ENCODE measurements at places on chromosomes 5 and 9.

GRCh38 chr5:17076272-17076671, 140.2 kb upstream of the MYO10 start:
- no peak for DNase-seq

- no peak for DNase-seq
Measured at GRCh38 chr5:76224898-76225297, 141.7 kb downstream of the SV2C start.

GRCh38 chr5:125581311-125581710, 834.9 kb upstream of the ZNF608 start:
- DNase-seq: no peak

DNA sequence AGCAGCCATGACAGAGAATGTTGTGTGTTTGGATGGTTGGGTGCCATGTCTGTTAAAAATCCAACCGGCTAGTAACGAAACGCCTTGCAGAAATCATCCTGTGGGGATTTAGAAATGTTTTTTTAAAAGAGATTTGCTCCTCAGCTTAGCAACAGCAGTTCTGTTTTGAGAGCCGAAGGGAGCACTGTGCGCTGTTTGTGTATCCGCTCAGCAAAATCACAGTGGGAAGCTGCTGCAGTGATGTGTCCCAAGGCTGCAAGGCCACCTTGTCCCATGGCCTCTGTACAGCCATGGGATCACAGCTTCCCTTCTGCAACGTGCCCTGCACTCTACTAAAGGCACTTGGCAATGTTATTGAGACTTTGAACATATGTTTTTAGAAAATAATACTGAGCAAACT, 40.9 kb downstream of the TRIO start:
- DNase-seq: no peak

GRCh38 chr5:167898361-167899042, 392.9 kb upstream of the WWC1 start:
- DNase-seq: no peak

DNA sequence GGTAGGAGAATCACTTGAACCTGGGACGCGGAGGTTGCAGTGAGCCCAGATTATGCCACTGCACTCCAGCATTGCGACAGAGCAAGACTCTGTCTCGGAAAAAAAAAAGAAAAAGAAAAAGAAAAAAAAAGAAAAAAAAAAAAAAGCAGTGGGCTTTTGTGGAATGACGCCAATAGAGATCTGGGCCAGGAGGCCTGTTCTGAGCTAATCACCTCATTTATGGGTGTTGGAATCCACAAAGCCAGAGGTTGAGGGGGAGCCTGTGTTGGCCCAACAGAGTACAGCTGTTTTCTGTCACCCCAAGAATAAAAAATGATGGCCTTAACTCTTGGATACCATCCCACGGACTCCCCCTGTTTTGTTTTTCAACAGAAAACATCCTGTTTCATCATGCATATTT, 18.5 kb downstream of the OSTF1 start:
- no peak for DNase-seq

DNA sequence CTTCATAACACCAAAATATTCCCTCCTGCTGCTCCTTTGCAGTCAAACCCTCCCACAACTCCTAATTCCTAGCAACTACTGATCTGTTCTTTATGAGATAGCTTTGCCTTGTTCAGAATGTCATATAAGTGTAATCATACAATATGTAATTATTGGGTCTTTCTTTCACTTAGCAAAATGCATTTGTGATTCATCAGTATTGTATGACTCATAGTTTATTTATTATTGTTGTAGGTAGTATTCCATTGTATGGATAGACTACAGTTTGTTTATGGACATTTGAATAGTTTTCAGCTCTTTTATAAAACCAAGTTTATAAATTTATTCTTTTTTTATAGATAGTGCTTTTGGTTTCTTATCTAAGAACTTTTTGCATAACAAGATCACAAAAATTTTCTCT, 468.2 kb upstream of the KIF2A start:
- no peak for DNase-seq

DNA sequence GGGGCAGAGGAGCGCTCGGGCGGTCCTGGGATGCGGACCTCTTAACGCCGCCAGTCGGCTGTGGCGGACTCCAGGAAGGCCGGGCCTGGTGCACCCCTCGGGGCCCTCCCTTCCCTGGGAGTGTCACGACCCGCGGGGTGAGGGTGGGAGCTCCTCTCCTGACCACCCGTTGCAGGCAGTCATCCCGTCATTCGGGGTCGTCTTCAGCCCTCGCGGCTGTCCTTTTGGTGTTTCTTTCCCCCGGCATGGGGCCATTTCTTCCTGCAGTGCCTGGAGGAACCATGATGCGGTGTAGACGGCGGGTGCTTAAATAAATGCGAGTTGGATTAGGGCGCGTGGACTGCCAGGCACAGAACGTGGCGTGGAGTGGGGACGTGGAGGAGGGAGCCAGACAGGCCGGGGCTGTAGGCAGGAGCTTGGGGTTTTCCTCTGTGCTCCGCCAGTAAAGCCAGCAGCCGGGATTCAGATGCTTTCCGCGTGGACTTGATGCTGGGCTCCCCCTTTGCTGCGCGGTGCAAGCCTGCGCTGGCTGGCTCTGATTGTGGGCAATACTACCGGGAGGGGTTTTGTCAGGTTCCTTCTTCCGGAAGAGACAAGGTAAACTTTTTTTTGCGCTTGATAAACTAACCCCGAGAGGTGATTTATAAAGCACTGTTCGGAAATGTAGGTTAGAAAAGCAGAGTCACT, 868 bp downstream of the KDM4C start:
- peak; percentile 71 for DNase-seq

GRCh38 chr9:8738945-8739344, 939.4 kb upstream of the DMAC1 start:
- no peak for DNase-seq
